SJSA1 (cell line): ENCODE measurements at places on chromosomes 4 and X.

GRCh38 chrX:10158279-10159144 lies 1.7 kb downstream of the CLCN4 start:
- no peak overlapping the region for H3K27ac ChIP-seq
- no peak for DNase-seq
- H3K4me3 ChIP-seq: no peak overlapping the region; the same call in 1 of the 2 replicates
- H3K36me3 ChIP-seq: no peaks in the 10 kb centered on the region

GRCh38 chrX:41909068-41909467 lies 14.3 kb downstream of the CASK start:
- H3K36me3 ChIP-seq: no peaks in the 10 kb centered on the region
- no peaks in the 10 kb centered on the region for H3K4me1 ChIP-seq
- DNase-seq: no peak
- H3K4me3 ChIP-seq: no peak overlapping the region
- H3K27ac ChIP-seq: no peak overlapping the region

DNA sequence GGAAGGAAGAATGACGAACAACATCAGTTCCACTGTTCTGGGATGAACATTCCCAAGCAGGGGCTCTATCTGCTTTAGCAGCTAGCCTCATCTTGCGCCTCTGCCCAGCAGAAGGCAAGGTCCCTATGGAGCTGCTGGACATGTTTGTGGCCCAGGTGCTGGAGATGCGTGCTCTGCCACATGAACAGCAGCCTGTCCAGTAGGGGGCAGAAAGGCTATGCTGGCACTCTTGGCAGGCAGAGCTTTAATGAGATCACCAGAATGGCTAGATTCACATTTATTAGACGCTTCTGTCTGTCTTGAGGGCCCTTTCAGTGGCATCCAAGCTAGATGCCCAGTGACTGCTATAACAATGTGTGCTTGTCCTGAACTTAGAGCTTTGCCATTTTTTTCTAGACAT lies 1826.0 kb downstream of the STIM2 start:
- H3K27ac ChIP-seq: no peak overlapping the region
- no peak overlapping the region for H3K4me3 ChIP-seq
- H3K27me3 ChIP-seq: no peaks in the 10 kb centered on the region
- no peaks in the 10 kb centered on the region for H3K36me3 ChIP-seq

- peak overlapping the region; percentile 48 for H3K27ac ChIP-seq
- H3K36me3 ChIP-seq: peaks cover 49% of the 10 kb centered on the region
- peak; percentile 77 for DNase-seq
- no peaks in the 10 kb centered on the region for H3K27me3 ChIP-seq
- peak overlapping the region; percentile 10; the same call in 1 of the 2 replicates for H3K4me3 ChIP-seq
- peaks cover 64% of the 10 kb centered on the region for H3K4me1 ChIP-seq
Measured at GRCh38 chrX:130082244-130083106, 27.8 kb downstream of the ELF4 start.

DNA sequence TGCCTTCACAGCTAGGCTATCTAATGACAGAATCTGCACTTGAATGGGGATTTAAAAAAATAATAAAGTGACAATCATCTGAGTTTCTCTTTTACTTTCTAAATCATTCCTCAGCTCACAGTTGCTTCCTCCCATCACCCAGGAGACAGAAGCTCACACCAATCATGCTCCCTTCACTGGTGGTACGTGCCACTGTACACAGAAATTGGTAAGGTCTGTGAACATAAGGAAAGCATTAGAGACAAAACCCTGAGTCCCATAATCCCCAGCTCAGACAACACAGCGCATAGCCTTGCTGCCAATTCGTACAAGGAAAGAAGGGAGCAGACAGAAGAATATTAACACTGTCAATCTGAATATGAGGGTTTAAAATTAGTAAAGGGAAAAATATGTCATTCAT lies 133.1 kb downstream of the IDS start:
- DNase-seq: no peak
- no peak overlapping the region for H3K4me3 ChIP-seq
- no peak overlapping the region for H3K27ac ChIP-seq
- no peaks in the 10 kb centered on the region for H3K36me3 ChIP-seq
